ENCODE measurements at places on chromosomes 12 and 14.

- no peak for DNase-seq
Measured at GRCh38 chr12:47891356-47891755, 13.4 kb downstream of the VDR start.

- no peak for DNase-seq
Measured at GRCh38 chr12:9948606-9949296, 16.6 kb upstream of the CLEC2A start.

- DNase-seq = no peak
Measured at GRCh38 chr12:80087486-80088213, 11.7 kb upstream of the OTOGL start.

GRCh38 chr14:73770977-73771847, 57.0 kb upstream of the PNMA1 start:
- DNase-seq = no peak

Measured in stimulated activated CD4-positive, alpha-beta T cell treated with anti-CD3 and anti-CD28 coated beads, TNF-alpha, amount 100 ng/mL, for 24 hours (primary cell).